Bronchial epithelial cell (primary cell): ENCODE measurements at places on chromosomes 2 and 18. TPM values are rescaled to one million over a fixed set of nuclear protein-coding genes. Genes with fewer than 3 reads are reported as not detected.

DNA sequence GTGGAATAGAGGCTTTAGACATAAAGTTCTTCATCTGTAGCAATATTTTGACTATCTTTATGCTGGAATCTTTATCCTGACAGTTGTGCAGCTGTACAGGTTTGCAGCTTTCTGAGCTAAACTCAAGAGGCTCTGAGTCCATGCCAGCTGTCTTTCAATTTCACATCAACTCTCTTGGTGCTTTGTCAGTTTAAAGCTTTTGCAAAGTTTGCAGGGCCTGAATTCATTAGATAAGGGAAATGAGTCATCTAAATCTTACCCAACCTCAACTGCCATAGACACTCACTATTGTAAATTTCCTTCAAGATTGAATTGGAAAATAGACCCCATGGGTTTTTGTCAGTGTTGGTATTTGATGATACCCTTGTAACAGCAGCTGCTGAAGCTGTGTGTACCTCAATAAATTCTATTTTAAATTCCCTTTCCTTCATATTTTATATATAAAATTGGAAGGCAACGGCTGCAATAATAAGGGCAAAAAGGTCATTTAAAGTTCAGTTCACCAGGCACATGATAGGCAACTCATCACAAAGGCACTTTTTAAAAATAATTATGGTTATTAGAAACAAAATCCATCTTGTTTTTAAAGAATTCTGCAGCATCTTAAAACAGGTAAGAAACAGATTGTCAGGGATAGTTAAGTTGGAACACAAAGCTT is 169.9 kb upstream of the SLC39A10 start:
- DNase-seq, result peak; percentile 67

GRCh38 chr18:57915865-57916582 is 112.9 kb upstream of the ATP8B1 start:
- no peak for DNase-seq

DNA sequence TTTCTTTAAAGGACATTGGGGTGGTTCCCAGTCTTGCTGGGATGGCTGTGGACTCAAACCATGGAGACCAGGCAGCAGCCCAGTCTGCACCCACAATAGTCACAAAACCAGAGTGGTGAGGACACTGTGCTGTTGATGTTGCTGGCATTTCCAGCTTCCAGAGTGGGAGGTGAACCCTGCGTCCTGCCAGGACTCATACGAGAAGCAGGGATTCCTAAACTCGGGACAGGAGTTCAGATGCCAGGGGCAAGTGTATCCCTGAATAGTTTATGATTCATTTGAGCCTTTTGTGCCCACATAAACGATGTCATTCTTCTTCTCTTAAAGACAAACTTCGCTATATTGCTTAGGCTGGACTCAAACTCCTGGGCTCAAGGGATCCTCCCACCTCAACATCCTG is 62.8 kb downstream of the TCF7L1 start:
- DNase-seq, result no peak

GRCh38 chr2:146785101-146785500 is 1059.7 kb upstream of the ACVR2A start:
- no peak for DNase-seq

- DNase-seq, result peak; percentile 17
Measured at GRCh38 chr18:57576316-57576715, 10.2 kb downstream of the FECH start.

GRCh38 chr2:59578349-59578748 is 975.1 kb downstream of the BCL11A start:
- DNase-seq, result no peak

The BARD1 gene
- 6.8 and 9.2 TPM in 2 replicates for total RNA-seq

The CCBE1 gene
- total RNA-seq, result 1.6 and 4.9 TPM in 2 replicates

The DDX1 gene
- total RNA-seq, result 68.2 and 81.3 TPM in 2 replicates

The STPG4 gene
- total RNA-seq, result under 0.01 and 0.51 TPM in 2 replicates

The ASIC4 gene
- under 0.01 and 0.53 TPM in 2 replicates for total RNA-seq

The MAT2A gene
- 81.9 and 103 TPM in 2 replicates for total RNA-seq
